ENCODE measurements at places on chromosomes 7 and 10.

GRCh38 chr7:90624225-90624911 is 28.2 kb downstream of the CDK14 start:
- no peak for DNase-seq

DNA sequence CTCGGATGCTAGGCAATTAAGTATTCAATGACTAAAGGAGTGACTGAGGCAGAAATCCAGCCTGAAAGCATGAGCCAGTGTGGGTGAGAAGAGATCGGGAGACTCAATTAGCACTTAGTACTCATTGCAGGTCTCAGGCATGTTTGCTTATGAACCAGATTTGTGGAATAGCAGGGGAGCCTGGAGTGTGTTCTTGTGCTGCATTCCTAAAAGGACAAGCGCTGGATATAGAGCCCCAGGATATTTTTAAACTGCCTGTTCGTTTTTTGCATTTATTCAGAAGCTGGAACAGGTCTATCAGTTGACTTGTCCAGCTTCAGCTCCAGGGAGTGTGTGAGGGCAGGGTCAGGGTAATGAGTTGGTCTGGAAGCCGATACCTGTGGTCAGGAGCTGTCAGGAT is 120.3 kb downstream of the BMPER start:
- DNase-seq = no peak

DNA sequence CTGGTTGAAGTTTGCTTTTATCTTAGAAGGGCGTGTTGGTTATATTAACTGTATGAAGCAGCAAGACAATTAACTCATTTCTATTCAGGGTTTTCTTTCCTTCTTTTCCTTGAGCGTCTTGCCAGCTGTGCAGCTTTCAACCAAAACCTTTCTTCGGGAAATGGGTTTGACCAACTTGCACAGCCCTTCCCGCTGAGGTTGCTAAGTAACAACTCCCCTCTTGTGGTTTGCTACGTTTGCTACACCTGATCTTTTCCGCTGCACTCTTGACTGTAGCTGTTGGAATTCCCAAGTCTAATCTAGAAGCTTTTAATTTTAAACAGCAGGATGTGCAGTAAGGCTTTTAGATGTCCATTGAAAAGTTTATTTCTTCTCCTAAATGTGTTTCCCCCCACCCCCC is 116.9 kb downstream of the CDCA7L start:
- DNase-seq = no peak

DNA sequence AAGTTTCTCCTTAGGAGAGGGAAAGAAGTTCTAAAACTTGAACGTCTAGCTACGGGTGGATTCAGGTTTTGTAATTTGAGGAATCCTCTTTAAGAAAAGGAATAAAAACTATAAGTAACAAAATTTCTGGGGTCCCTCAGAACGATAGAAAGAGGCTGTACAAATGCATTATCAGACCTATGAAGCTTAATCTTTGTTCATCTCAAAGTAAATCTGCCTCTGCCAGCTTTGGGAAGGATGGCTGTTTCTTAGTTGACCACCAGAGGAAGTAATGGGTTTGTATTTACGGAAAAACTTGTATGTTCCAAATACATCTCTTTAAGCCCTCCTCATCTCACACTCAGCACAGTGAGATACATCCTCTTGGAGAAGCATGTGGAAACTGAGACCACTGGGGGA is 864 bp downstream of the PSTK start:
- no peak for DNase-seq

DNA sequence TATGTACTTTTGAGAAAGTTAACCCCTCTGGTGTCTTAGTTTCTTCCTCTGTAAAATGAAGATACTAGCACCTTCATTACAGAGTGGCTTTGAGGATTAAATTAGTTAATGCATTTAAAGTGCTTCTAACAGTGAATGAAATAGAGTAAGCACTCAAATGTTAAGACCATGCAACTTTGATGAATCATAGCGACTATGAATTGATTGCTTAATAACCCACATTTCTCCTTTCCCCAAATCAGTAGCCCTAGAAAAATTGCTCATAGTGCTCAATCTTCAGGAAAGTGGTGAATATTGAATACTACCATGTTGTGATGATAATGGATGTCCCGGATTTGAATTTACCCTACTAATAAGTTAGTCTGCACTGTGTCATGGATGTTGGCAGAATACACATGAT is 48.1 kb downstream of the CD36 start:
- DNase-seq = no peak

DNA sequence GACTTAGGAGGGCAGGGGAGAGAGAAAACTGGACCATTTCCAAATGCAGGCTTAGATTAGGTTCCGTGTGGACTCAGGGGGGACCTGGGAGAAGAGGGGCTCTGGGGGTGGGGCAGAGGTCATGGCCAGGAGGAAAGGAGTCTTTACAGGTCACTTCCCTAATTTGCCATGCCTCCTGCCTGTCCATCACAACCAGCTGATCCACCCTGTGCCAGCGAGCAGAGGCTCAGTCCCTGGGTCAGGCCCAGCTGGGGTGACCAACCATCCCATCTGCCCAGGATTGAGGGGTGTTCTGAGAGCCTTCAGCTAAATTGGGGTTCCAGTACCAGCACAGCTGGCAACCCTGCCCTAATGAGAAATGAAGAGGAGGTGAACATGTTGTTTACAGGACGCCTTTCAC is 84.6 kb upstream of the CACUL1 start:
- DNase-seq = no peak

GRCh38 chr10:30775779-30776591 is 146.4 kb upstream of the LYZL2 start:
- no peak for DNase-seq

- no peak for DNase-seq
Observed at GRCh38 chr7:44681645-44682044, 67.0 kb upstream of the ZMIZ2 start.

- peak; percentile 86 for DNase-seq
Observed at GRCh38 chr10:30529373-30529998, 95.5 kb downstream of the MAP3K8 start.

DNA sequence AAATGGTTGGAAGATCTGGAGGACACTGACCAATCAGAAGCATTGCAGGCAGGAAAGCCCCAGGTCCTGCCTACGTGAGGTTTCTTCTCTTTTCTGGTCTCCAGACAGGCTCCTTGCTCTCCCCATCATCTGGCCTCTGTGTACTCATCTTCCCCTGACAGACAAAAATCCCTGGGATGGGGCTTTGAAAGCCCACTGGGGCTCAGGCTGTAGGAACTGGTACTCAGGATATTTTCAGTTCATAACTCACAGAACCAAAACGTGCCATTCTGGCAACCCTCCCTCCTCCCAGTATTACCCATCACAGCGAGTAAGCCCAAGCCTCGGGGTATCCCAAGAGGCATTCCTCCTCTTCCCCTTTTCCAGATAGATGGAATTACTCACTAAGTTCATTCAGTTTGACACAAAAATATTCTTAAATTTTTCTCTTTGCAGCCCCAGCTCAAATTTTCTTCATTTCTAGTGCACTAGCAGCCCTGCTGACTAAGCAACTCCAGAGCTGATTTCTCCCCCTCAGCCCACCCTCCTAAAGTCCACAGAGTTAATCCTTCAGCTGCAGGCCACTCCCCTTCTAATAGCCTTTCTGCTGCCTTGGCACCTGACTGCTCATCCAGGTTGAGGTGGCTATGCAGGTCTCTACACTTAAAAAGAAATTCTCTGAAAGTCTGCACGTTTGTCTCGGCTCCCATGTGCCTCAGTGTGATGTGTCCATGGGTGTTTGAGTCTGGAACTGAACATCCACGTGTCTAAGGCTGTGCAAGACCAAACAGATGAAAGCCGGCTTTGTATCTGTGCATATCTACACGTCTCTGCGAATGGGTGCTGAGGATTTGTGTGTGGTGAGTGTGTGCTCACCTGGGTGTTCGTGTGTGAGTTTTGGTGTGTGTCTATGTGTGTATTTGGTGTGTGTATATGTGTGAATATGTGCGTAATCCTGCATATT is 331.4 kb downstream of the CCSER2 start:
- no peak for DNase-seq

GRCh38 chr10:132724446-132724845 is 61.5 kb downstream of the NKX6-2 start:
- no peak for DNase-seq

- DNase-seq = no peak
Observed at GRCh38 chr10:13483073-13483472, 45.7 kb downstream of the BEND7 start.

- no peak for DNase-seq
Observed at GRCh38 chr10:76675951-76676587, 961.5 kb downstream of the KCNMA1 start.

GRCh38 chr7:28121496-28121895 is 59.1 kb downstream of the JAZF1 start:
- no peak for DNase-seq

DNA sequence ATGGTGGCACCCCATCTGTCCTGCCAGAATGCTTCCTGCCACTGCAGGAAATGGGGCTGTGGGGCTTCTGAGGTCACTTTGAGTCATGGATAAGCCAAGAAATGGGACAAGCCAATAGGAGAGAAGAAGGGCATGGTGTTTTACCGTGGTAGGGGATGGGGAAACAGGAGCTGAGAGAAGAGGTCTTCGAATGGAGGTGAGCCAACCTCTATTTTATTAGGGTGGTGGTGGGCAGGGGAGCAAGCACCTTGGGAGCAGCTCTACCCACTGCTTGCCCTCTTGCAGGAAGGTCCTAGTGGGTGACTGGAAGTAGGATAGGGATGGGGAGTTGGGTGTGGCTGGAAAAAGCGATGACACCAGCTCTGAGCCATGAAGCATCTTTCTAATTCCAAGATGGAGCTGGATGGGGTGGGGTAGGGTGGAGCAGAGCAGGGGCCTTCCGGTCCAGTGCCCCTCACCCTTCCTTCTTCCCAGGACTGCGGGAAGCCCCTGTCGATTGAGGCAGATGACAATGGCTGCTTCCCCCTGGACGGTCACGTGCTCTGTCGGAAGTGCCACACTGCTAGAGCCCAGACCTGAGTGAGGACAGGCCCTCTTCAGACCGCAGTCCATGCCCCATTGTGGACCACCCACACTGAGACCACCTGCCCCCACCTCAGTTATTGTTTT is 9.1 kb downstream of the ZYX start:
- DNase-seq = no peak

GRCh38 chr7:74439541-74439940 is 14.2 kb upstream of the GTF2IRD1 start:
- DNase-seq = no peak

- DNase-seq = no peak
Observed at GRCh38 chr10:72736176-72736827, 44.4 kb downstream of the MCU start.

- DNase-seq = no peak
Observed at GRCh38 chr10:14671386-14671831, 103.3 kb downstream of the FAM107B start.

DNA sequence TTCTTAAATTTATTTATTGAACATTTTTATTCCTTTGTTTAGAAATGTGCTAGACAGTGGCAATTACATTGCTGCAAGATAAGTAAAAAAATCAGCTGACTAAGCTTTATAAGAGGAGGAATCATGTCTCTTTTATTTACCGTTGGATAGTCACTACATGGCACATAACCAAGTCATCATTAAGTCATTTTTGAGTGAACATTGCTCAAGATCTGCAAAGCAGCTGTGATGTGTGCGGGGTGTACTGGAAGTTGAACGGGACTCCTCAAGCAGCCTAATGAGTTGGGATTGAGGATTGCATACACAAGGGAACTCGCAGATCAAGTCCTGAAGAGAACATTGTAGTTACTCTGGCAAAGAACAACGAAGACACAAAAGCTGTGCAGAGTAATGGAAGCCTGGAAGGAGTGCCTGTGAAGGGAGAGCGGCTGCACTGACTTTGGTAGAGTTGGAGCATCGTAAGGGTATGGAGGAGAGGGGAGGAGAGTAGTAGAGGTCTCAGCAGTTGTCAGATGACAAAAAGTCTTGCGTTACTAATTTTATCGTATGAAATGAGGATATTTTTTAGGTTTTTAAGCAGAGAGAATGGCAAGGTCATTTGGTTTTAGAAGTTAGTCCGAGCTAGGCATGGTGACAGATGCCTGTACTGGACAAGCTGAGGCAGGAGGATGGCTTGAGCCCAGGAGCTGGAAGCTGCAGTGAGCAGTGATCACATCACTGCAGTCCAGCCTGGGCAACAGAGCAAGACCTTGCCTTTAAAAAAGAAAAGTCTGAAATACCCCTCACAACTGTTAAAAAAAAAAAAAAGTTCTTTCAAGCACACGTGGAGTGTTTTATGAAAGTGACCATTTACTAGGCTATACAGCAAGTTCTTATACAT is 95.1 kb downstream of the BMPR1A start:
- no peak for DNase-seq

DNA sequence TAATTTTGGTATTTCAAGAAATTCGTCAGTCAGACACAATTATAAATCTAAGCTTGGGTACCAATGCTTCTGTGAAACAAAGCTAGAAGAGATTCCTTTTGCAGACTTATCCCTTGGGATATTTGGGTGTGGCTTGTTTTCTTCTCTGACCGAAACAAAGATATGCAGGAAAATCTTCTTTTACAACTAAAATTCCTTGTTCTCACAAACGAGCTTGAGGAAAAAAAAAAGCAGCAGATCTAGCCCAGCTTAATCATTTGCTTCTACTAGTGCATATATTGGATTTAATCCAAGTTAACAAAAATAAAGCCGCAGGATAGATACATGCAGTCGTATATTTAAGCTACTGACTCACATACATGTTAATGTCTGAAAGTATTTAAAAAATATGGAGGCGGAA is 104.2 kb downstream of the PRTFDC1 start:
- no peak for DNase-seq

GRCh38 chr7:49151146-49151545 is 226.8 kb downstream of the CDC14C start:
- DNase-seq = no peak

DNA sequence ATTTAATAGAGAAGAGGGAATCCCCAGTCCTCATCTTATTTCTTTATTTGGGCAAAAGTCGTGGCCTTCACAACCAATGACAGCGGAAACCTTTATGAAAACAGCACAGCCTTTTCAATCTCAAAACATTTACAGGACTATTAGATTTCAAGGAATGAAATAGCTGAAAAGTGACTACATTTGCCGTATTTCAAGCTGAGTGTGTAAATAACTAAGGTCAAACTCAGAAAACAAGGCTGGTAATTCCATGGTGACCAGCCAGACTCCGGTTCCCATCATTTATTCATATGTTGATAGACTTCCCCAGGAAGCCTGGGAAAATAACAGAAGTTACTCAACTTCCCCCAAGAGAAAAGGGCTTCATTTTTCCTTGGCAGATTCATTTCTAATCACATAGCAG is 457.3 kb upstream of the NFE2L3 start:
- DNase-seq = no peak

DNA sequence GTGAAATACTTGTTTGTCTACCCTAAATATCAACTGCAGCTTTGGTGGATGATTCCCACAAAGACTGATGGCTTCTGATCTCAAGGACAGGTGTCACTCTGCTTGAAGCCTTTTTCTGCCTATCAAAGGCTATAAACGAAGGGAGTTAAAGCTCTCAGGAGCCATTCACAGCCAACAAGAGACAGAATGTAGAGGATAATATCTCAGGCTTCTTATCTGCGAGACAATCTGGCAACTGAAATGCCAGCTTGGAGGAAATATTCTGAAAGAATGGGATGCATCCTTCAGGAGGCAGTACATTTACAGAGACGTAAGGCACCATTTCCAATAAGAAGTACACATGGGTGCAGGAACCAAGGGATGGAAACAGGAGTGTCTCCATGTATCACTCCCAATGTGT is 549.4 kb downstream of the GPAM start:
- no peak for DNase-seq

Data from activated CD4-positive, alpha-beta T cell treated with anti-CD3 and anti-CD28 coated beads for 36 hours (primary cell).